ENCODE measurements at places on chromosomes 4 and X.

GRCh38 chr4:53376900-53377299 is 541 bp upstream of the FIP1L1 start:
- no peak for DNase-seq

GRCh38 chrX:283115-283845 is 2.1 kb downstream of the PLCXD1 start:
- DNase-seq, result no peak

- DNase-seq, result no peak
Measured at GRCh38 chr4:41257906-41258305, 1.2 kb downstream of the UCHL1 start.

DNA sequence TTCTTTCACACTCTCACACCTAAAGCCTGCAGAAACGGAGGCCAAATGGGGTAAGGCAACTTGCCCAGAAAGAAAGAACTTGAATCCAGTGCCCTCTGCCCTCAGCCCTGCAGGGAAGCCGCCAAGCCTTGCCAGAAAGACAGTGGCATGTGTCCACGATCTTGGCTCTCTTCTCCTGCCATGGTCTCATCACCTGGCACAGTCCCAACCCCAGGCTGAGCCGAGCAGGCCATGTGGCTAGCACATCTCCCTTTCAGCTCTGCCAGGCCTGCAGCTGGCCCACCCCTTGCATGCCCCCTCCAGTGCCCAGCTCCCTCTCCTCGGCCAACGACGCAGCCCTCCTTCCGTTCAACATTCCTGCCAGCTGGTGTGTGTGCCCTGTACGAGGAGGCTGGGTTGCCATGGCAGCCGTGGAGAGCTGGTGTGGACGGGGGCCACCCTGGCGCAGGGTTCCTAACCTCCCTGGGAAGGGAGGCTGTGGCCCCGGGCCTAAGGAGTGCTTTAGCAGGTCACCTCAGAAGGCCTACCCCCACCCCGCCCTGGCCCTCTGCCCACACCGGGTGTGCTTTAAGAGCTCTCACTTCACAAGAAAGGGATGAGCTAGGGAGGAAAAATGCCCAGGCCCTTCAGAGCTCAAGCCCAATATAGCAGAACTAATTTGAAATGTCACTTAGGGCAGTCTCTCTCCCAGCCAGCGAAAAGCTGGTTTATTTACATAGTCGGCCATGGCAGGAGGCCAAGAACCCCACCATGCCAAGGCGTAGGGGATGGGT is 73.0 kb upstream of the PJA1 start:
- DNase-seq, result peak; percentile 51

DNA sequence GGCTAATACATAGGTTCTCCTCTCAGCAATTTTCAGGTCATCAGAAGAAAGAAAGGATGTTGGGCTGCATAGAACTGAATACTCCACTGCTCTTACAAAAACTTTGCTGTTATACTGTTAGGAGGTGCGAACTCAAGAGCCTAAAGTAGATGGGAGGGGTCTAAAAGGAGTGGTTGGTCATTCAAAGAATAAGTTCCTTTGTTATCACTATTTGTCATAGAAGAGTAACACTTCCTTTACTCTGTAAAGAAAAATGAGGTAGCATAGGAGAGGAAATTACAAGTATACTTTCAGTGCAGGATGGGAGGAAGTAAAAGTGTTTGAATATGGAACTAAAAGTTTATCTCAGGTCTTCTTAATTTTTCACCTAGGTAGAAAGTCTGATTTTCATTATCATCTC is 61.5 kb downstream of the CCNI start:
- no peak for DNase-seq

Measured in NCI-H345 (cell line).